ENCODE measurements at places on chromosomes 12 and 14. TPM values are rescaled to one million over a fixed set of nuclear protein-coding genes. Genes with fewer than 3 reads are reported as not detected.

Gene WSCD2
- total RNA-seq, result 0.50 TPM

Gene BRMS1L
- total RNA-seq, result 7.6 TPM

Gene PRB2
- not detected for total RNA-seq

Gene CDCA3
- total RNA-seq, result 27.5 TPM

Gene OVCH1
- total RNA-seq, result 3.0 TPM

Gene TUNAR
- total RNA-seq, result 4.2 TPM

Gene AQP6
- 1.7 TPM for total RNA-seq

Gene CLEC6A
- not detected for total RNA-seq

Gene ERG28
- total RNA-seq, result 64.4 TPM

Gene CCDC196
- 15.7 TPM for total RNA-seq

Gene GPD1
- 2.4 TPM for total RNA-seq

Gene SMCO2
- 4.6 TPM for total RNA-seq

Gene PTGER2
- 4.0 TPM for total RNA-seq

Gene KRT81
- not detected for total RNA-seq

Gene SLC6A15
- 3.1 TPM for total RNA-seq

Gene OLR1
- 2.5 TPM for total RNA-seq

Gene GABARAPL1
- total RNA-seq, result 74.0 TPM

Gene AHNAK2
- 10.8 TPM for total RNA-seq

Gene PPP1R3E
- total RNA-seq, result 43.5 TPM

Gene TAS2R42
- total RNA-seq, result not detected

Gene FAM181A
- 18.0 TPM for total RNA-seq

Gene EXOC3L4
- 2.4 TPM for total RNA-seq

Gene DHH
- 148 TPM for total RNA-seq

Data from testis (tissue), 5 donors.